Activated CD4-positive, alpha-beta T cell treated with anti-CD3 and anti-CD28 coated beads, Interleukin-2, amount 50 U/mL, for 24 hours (primary cell): ENCODE measurements at places on chromosomes 2 and 18.

DNA sequence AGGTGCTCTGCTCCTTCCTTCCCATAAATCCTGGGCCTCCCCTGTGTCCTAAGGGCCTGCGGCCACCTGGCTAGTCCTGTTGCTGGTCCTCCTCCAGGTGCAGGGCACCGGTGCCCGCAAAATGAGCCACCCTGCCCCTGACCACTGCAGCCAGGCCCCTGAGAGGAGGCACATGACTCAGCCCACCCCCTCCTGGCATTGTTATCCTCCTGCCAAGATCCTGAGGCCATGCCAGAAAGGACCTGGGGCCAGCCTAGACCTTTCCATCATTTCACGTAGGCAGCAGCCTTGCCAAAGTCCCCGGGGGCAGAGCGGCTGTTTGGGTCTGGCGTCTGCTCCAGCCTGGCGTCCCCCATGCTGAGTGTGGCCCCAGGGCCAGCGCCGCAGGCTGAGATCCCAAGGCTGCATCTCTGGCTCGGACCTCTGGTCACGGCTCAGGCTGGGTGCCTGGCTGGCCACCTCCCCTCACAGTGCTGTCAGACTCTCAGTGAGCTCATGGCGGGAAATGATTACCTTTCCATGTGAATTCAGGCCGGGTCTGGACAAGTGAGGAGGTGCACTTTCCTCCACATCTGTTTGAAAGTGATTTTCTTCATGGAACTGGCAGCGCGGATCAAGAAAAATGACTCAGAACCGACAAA lies 81.0 kb downstream of the NDUFA10 start:
- DNase-seq: no peak

DNA sequence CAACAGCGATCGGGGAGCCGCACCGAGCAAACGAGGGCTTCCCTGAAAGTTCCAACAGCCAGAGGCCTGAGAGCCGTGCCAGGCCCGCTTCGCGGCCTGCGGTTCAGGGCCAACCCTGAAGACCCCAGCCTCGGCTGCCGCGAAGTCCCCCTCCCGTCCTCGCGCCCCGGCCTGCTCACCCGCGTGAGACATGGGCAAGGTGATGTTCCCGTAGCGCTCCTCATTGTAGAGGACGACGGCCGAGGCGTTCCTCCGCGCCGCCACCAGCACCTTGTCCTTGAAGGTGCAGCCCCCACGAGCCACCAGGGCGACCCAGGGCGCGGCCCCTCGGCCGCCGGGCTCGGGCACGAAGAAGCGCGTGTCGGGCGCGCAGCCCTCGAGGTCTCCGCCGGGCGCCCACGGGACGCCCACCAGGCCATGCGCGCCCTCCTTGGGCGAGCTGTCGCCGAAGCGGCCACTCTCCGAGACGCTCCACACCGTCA lies 510 bp downstream of the RNF149 start:
- DNase-seq: peak; percentile 22

DNA sequence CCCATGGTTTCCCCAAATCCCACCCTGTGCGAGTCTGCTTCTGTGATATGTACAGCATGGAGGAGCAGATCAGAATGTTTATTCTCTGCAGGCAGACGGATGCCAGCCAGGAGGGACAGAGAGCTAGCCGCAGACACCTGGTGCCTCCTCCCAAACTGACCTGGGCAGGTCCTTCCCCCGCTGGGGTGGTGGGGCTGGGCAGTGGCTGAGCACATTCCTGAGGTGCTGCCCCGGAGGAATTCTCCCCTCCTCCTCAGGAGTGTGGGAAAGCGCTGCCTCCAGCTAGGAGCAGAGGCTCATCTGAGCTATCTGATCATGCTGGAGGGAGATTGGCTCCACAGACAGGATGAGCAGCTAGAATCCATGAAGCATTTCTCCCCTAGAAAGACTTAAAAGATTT lies 21.7 kb downstream of the C2orf92 start:
- no peak for DNase-seq

- DNase-seq: no peak
These were observed 17.1 kb downstream of the HS6ST1 start for GRCh38 chr2:128301501-128301966.

- peak; percentile 27 for DNase-seq
These were observed 68.3 kb downstream of the SPTBN1 start for GRCh38 chr2:54524226-54524991.
